ENCODE measurements at places on chromosomes 11 and 22.

- DNase-seq: peak; percentile 27
Measured at GRCh38 chr11:107493117-107493516, 35.5 kb upstream of the CWF19L2 start.

- no peak for DNase-seq
Measured at GRCh38 chr11:126359431-126360048, 4.1 kb downstream of the ST3GAL4 start.

DNA sequence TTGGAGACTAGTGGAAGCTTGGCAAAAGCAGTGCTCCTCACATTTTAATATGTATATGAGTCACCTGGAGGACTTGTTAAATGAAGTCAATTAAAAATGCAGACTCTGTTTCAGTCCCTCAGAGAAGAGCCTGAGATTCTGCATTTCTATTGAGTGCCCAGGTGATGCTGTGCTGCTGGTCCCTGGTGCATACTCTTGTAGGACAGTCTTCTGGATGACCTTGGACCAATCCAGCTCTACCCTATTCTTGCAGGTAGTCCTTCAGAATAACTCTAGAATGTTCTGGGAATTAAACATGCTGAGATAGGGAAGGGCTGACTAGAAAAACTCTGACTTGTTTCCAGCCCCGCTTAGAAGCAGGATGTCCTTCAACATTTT is 115.9 kb downstream of the CASP12 start:
- no peak for DNase-seq

GRCh38 chr11:65290448-65291165 is 24.1 kb upstream of the CDC42EP2 start:
- no peak for DNase-seq

DNA sequence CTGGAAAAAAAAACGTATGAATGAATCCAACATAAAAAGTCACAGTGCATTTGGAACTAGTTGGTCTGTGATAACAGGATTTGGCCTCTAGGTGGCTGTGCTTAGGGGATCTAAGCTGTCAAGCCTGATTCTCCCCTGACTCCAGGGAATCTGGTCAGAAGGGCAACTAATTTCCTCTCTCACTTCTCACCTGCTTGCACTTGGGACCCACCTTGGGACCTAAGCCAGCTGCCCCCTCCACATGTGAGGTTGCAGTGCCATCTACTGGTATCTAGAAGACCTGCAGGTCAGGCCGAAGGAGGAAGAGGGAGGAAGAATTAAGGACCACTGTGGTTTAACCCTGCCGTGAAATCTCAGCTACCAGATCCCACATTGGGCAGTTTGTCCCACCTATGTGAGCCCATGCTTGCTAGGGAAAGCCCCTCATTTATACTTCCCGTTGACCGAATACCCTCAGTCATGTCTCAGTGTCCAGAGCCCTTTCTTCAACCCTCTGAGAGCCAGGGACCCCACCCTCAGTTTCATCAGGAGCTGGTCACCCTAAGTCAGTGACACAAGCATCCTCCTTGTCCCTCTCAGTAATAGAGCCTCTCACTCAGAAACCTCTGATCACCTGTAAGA is 33.2 kb upstream of the CAVIN3 start:
- peak; percentile 97 for DNase-seq

GRCh38 chr22:16959345-16959930 is 48.6 kb downstream of the GAB4 start:
- DNase-seq: no peak

DNA sequence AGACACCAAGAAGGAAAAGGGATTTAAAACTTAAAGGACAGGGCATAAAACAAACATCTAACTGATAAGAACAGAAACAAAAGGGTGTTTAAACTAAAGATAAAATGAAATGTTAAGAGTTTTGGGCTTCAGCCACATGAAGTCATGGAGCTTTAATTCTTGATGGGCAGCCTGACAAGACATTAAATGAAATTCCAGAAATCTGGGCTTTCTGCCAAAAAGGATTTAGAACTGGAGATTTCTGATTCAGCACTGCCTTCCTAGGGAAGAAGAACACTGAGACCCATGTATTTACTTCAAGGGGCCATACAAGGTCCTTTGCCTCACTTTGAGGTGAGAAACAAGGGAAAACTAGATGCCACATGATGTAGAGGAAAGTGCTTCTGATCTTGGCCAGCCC is 355.9 kb upstream of the RAG2 start:
- DNase-seq: no peak

- no peak for DNase-seq
Measured at GRCh38 chr22:32205974-32206773, 1.3 kb upstream of the RFPL2 start.

DNA sequence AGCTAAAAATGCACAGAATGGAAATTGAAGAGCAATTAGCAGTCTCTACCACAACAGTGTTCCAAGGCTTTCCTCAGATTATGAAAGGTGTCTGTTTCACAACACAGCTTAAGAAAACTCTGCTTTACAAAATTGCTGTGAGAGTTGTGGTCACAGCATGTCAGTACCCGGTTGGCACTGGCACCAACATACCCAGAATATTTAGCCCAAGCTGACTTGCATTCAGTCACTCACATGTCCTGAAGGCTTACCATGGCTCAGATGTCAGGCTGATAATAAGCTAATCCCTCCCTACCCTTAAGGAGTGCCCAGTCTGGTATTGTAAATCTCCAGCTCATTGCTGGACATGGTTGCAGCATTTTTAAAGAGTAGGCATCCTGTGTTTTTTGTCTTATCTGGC is 14.9 kb downstream of the NCR3LG1 start:
- no peak for DNase-seq

DNA sequence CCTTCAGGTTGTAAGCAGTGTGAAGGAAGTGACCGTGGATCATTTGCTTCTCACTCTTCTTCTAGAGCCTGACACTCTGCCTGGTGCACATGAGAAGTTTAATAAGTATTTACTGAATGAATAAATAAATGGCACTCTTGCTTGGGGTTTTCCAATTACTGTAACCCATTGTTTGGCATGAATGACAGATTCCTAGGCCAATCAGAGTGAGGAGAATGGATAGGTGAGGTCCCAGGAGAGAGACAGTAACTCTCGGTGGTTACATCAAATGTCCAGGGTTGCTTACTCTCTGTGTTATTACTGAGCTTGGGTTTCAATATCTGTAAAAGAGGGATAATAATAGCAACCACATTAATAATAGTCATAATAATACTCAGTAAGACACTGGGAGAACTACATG is 204.2 kb upstream of the ISX start:
- DNase-seq: no peak

GRCh38 chr11:109439684-109440083 is 17.7 kb downstream of the C11orf87 start:
- DNase-seq: no peak

GRCh38 chr11:118531597-118532084 is 649 bp downstream of the TMEM25 start:
- DNase-seq: no peak

DNA sequence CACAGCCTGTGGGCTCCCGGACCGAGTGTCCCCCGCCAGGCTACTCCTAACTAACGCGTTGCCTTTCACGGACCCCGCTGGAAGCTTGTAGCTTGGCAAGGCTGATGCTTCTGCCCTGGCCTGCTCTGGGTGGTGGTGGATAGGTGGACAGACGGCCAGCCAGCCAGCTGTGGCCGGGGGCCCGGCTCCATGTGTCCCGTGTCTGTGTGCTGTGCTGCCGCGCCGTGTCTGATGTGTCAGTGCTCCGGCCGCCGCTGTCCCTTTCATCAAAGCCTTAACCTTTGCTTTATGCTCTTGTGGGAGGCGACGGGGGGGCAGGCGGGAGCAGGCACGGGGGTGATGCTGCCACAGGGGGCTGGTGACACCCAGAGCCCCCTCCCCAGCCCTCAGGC is 5.0 kb downstream of the CCDC188 start:
- DNase-seq: no peak

GRCh38 chr11:33689085-33689484 is 11.5 kb downstream of the C11orf91 start:
- peak; percentile 15 for DNase-seq

Data from SW480 (cell line).